ENCODE measurements at places on chromosomes 4 and X. TPM values are rescaled to one million over a fixed set of nuclear protein-coding genes. Genes with fewer than 3 reads are reported as not detected.

The PLAC1 gene
- total RNA-seq = not detected

The MAGEA12 gene
- not detected for total RNA-seq

The DCK gene
- total RNA-seq = 28.6 TPM

The SYTL5 gene
- 1.4 TPM for total RNA-seq

The DCAF8L1 gene
- total RNA-seq = not detected

The PAGE2B gene
- not detected for total RNA-seq

The HADH gene
- total RNA-seq = 7.3 TPM

The HS3ST1 gene
- 0.56 TPM for total RNA-seq

The AMTN gene
- total RNA-seq = not detected

The PABPC1L2A gene
- not detected for total RNA-seq

The ATOH1 gene
- total RNA-seq = not detected

The PABPC1L2B gene
- not detected for total RNA-seq

The MGAT4D gene
- total RNA-seq = not detected

The LINC00632 gene
- 5.2 TPM for total RNA-seq

The CHRDL1 gene
- 0.19 TPM for total RNA-seq

The ETDA gene
- total RNA-seq = not detected

All from regular cardiac myocyte (primary cell).